ENCODE measurements at places on chromosomes 12 and 14. TPM values are rescaled to one million over a fixed set of nuclear protein-coding genes. Genes with fewer than 3 reads are reported as not detected.
A peak's percentile ranks its signal among the peaks of the same experiment; 100 is the strongest.

CPM gene
- 35.4 TPM for total RNA-seq

TDRD9 gene
- 2.8 TPM for total RNA-seq

TEX52 gene
- not detected for total RNA-seq

TMEM132C gene
- 12.6 TPM for total RNA-seq

DNA sequence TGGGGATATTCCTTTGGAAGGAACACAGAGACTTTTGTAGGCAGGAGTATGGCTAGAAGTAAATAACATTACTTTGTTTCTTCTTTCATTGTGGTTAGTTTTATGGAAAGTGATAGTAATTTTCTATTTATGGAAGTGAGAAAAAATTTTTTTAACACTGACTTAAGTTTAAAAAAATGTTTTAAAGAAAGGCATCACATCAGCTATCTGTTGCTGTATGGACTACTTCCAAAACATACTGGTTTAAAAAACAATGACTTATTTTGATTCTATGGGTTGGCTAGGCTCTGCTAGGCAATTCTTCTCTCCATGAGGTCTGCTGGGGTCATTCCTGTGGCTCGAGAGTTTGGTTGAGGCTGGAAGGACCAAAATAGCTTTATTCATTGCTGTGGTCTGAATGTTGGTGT is 31.7 kb upstream of the SLC38A2 start:
- no peak for DNase-seq

GRCh38 chr12:84661786-84662185 is 250.8 kb downstream of the SLC6A15 start:
- no peak for DNase-seq

DNA sequence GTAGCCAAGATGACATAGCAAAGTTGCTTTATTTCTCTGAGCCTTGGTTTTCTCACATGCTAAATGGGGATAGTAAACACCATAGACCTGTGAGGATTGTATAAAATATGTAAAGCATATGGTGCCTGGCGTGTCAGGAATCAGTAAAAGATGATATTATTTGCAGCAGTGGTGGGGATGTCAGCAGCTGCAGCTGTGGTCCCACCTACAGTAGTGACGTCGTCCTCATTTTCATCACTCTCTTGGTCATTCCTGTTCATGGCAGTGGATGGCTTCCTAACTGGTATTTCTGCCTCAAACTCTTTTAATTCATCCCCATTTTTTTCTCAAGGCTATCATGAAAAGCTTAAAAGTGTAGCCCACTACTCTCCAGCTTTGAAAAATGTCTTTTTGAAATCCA is 12.1 kb downstream of the BMAL2 start:
- no peak for DNase-seq

GRCh38 chr14:61335671-61336275 is 14.4 kb downstream of the PRKCH start:
- DNase-seq = no peak

- peak; percentile 13 for DNase-seq
Observed at GRCh38 chr14:103501921-103502669, 20.5 kb downstream of the CKB start.

Measured in ureter (tissue), 1 donor.